ENCODE measurements at places on chromosomes 16 and 17. TPM values are rescaled to one million over a fixed set of nuclear protein-coding genes. Genes with fewer than 3 reads are reported as not detected.

Gene PRR35
- total RNA-seq = 0.16 TPM

Gene ZNF624
- total RNA-seq = 1.4 TPM

Gene PSMD7
- 144 TPM for total RNA-seq

Gene ORC6
- total RNA-seq = 46.6 TPM

Gene COX10
- total RNA-seq = 20.9 TPM

Gene TNFRSF13B
- total RNA-seq = not detected

Gene RHBDF1
- total RNA-seq = 27.7 TPM

Gene MYO15A
- 0.36 TPM for total RNA-seq

Gene MPO
- not detected for total RNA-seq

Gene CYB561
- 33.8 TPM for total RNA-seq

Gene KRT26
- not detected for total RNA-seq

Gene HOXB1
- total RNA-seq = not detected

Gene CAMKK1
- total RNA-seq = 24.6 TPM

Gene SRL
- total RNA-seq = 0.06 TPM

Gene GNGT2
- 1.1 TPM for total RNA-seq

Gene SHCBP1
- total RNA-seq = 45.2 TPM
